Activated CD8-positive, alpha-beta memory T cell treated with anti-CD3 and anti-CD28 coated beads for 24 hours (primary cell): ENCODE measurements at places on chromosomes 5 and 9.

GRCh38 chr9:130473566-130473965, 28.8 kb downstream of the ASS1 start:
- DNase-seq, result no peak

GRCh38 chr5:81854915-81855314, 104.0 kb upstream of the SSBP2 start:
- DNase-seq, result no peak

DNA sequence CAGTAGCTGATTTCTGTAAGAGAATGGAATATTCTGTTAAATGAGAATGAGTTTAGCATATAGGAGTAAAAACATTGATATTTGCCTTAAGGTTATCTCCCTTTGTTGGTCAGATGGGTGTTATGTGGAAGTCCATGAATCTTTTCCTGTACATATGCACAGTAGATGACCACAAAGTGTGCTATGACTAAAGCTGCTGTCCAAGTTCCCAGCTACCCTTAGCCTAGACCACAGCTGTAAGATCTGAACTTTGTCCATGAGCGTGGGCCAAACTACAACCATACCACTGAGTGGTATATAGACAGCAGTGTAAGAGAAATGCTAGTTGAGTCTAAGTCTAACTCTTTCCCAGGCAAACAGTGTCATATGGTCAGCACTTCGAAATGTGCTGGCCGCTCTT, 48.8 kb downstream of the CD180 start:
- no peak for DNase-seq

DNA sequence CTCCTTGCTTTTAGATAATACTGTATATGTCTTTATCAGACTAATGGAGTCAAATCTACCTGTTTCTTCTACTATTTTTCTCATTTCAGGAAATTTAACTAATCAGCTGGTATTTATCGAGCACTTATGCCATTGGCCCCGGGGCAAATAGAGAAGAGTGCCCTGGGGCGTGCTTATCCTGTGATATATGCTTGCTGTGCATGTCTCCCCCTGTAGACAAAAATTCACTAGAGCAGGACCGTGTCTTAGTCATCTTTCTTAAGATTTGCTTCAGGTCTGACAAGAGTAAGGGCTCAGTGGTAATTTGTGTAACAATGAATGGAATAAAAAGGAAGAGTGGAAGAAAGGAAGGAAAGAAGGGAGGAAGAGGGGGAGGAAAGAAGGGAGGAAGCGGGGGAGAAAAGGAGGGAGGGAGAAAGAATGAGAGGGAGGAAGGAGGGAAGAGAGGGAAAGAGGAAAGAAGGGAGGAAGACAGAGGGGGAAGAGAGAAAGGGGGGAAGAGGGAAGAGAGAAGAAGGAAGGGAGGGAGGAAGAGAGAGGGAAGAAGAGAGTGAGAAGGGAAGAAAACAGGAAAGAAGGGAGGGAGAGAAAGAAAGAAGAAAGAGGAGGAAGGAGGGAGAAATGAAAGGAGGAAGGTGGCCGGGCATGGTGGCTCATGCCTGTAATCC, 295.7 kb upstream of the PANK3 start:
- no peak for DNase-seq

GRCh38 chr5:111530298-111530740, 18.0 kb upstream of the STARD4 start:
- DNase-seq, result peak; percentile 86

GRCh38 chr9:109408759-109409462, 88.1 kb upstream of the EPB41L4B start:
- no peak for DNase-seq

DNA sequence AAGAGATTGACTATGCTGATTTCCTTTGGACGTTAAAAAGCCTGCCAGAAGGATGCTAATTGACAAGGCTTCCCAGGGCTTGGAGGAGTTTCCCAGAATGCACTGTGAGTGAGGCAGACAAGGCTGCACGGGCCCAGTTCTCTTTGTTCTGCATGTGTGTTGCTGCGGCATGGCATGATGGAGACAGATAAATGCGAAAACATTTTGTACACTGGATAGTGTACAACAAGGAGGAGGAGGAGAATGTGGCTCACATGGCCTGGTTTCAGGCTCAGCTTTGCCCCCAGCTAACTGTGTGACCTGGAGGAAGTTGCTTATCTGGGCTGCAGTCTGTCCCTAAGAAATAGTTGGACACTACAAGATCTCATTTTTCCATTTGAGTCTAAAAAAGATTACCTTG, 135.5 kb upstream of the CPEB4 start:
- no peak for DNase-seq

- no peak for DNase-seq
Observed at GRCh38 chr5:173864126-173865050, 23.8 kb upstream of the CPEB4 start.

GRCh38 chr5:36366883-36367282, 65.2 kb upstream of the RANBP3L start:
- DNase-seq, result no peak

- no peak for DNase-seq
Observed at GRCh38 chr5:54226215-54226614, 84.2 kb downstream of the ARL15 start.
